ENCODE measurements at places on chromosomes 16 and 17. TPM values are rescaled to one million over a fixed set of nuclear protein-coding genes. Genes with fewer than 3 reads are reported as not detected.

ASIC2 gene
- total RNA-seq: not detected

CLEC10A gene
- 2.9 TPM for total RNA-seq

- no peak for DNase-seq
Observed at GRCh38 chr16:26688105-26688504, 378.6 kb upstream of the C16orf82 start.

GRCh38 chr16:10949424-10949970, 5.1 kb downstream of the CLEC16A start:
- no peak for DNase-seq

GRCh38 chr17:66716236-66717026, 118.5 kb upstream of the CACNG5 start:
- DNase-seq: no peak

DNA sequence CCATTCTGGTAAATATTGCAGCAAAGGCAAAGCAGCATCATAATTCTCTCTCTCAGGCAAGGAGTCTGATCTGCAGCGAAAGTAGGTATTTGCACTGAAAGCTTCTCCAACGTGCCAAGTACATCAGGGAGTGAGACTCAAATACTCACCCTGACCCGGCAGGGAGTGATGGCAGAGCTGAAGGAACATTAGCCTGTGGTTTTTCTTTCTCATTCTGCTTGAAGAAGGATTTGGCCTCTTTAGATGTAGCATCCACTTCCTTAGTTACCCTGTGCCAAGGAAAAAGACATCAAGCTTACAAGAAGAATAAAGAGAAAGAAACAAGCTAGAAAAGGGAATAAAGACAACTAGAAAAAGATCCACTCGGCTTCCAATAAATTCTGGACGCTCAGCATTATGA, 38.4 kb downstream of the CFDP1 start:
- DNase-seq: no peak
